ENCODE measurements at places on chromosomes 4 and X.

- DNase-seq = no peak
- peak overlapping the region; percentile 72 for H3K27ac ChIP-seq
- peaks cover 2% of the 10 kb centered on the region for H3K36me3 ChIP-seq
- H3K4me1 ChIP-seq = peaks cover 23% of the 10 kb centered on the region
- peak overlapping the region; percentile 77 for H3K4me3 ChIP-seq
Observed at GRCh38 chrX:53685711-53686110, 808 bp downstream of the HUWE1 start.

DNA sequence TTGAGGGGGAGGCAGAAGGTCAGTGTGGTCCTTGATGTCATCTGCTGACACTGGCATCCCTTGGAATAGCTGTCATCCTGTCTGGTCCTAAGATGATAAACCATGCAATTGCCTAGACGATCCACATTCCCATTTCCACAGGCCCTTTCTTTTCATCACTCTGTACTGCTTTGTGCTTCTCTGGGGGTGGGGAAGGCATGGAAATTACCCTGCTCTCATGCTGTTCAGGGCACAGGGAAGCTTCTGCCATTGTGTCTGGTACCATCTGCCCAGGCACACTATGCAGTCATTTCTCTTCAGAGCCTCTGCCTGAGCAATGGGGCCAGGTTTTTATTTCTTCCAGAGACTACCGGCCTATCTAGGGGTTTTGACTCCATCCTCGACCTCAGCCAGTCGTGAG, 49.7 kb upstream of the ELOVL6 start:
- H3K36me3 ChIP-seq = no peaks in the 10 kb centered on the region
- no peaks in the 10 kb centered on the region for H3K4me1 ChIP-seq
- H3K27ac ChIP-seq = no peak overlapping the region

- H3K4me1 ChIP-seq = no peaks in the 10 kb centered on the region
- DNase-seq = no peak
- H3K4me3 ChIP-seq = no peak overlapping the region
- H3K36me3 ChIP-seq = no peaks in the 10 kb centered on the region
Observed at GRCh38 chr4:13515268-13515667, 29.0 kb downstream of the NKX3-2 start.

- no peaks in the 10 kb centered on the region for H3K27me3 ChIP-seq
- no peak overlapping the region for H3K4me3 ChIP-seq
- no peaks in the 10 kb centered on the region for H3K4me1 ChIP-seq
- no peak for DNase-seq
Observed at GRCh38 chrX:12777670-12778069, 13.5 kb upstream of the PRPS2 start.

DNA sequence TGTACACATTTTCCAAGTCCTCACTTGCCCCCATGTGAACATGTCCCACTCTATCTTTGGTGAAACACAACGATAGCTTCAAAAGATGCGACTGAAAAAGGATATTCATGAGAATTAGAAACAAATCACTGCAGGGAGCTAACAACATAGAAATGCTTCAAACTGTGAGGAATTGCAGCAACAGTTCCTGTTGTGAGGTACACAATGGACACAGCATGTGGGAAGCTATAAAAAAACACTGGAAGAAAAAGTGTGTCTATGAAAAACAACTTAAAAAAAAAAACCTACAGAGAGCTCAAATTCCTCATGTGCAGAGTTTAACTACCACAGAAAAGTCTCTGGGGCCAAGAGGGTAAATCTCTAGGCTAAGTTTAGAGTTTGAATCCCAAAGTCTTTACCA, 51.6 kb upstream of the BLTP1 start:
- no peak overlapping the region for H3K27ac ChIP-seq
- no peaks in the 10 kb centered on the region for H3K36me3 ChIP-seq
- no peaks in the 10 kb centered on the region for H3K4me1 ChIP-seq
- no peak for DNase-seq

DNA sequence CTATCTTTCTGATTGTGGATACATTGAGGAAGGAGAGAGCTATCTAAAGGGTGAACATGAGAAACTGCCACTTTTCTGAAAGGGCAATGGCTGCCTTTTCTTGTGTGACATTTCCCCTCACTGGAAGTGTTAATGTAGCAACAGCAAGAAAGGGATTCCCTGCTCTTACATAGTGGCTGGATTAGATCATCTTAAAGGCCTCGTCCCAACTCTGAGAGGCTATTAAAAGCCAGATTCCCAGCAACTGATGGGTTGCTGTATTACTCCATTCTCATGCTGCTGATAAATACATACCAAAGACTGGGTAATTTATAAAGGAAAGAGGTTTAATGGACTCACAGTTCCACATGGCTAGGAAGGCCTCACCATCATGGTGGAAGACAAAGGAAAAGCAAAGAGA, 33.7 kb upstream of the ADH7 start:
- no peaks in the 10 kb centered on the region for H3K27me3 ChIP-seq
- DNase-seq = no peak
- H3K4me1 ChIP-seq = no peaks in the 10 kb centered on the region

DNA sequence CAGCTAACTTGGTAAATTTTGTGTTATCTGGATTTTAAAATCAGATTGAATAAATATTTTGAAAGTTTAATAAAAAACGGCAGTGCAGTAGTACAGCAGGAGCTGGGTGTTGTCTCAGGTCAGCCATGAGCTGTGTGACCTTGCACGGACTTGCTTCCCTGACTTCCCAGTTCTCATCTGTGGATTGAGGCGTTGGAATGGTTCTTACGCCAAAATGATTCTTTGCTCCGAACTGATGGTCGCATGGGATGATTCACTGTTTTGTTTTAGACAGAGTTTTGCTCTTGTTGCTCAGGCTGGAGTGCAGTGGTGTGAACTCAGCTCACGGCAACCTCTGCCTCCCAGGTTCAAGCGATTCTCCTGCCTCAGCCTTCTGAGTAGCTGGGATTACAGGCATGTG, 45.0 kb downstream of the RGS12 start:
- DNase-seq = peak; percentile 51
- H3K4me1 ChIP-seq = peaks cover 20% of the 10 kb centered on the region
- no peaks in the 10 kb centered on the region for H3K27me3 ChIP-seq
- H3K4me3 ChIP-seq = no peak overlapping the region
- H3K36me3 ChIP-seq = no peaks in the 10 kb centered on the region

- DNase-seq = no peak
- H3K27me3 ChIP-seq = no peaks in the 10 kb centered on the region
- no peaks in the 10 kb centered on the region for H3K4me1 ChIP-seq
- peaks cover 3% of the 10 kb centered on the region for H3K36me3 ChIP-seq
Observed at GRCh38 chr4:148044089-148044911, 312.4 kb downstream of the ARHGAP10 start.

DNA sequence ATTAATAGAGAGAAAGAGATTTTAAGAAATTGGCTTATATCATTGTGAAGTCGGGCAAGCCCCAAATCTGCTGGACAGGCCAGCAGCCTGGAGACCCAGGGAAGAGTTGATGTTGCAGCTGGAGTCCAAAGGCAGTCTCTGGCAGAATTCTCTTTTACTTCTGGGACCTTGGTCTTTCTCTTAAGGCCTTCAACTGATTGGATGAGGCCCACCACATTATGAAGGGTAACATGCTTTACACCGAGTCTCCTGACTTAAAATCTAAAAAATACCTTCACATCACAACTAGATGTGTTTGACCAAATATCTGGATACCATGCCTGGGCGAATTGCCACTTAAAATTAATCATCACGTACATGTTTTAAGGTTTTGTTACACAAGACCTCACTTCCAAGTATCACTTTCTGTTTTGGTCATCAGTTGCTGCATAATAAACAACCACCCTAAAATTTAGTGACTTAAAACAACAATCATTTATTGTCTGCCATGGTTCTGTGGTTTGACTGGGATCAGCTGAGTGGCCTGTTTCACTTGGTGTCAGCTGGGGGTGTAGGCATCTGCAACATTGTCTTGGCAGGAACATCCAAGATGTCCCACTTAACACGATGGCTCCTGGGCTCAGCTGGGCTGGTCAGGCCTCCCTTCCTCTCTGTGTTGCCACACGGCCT, 3.4 kb downstream of the CD38 start:
- peaks cover 34% of the 10 kb centered on the region for H3K27me3 ChIP-seq
- no peak overlapping the region for H3K27ac ChIP-seq
- peaks cover 15% of the 10 kb centered on the region for H3K4me1 ChIP-seq
- H3K36me3 ChIP-seq = no peaks in the 10 kb centered on the region
- no peak overlapping the region for H3K4me3 ChIP-seq

Data from endothelial cell of umbilical vein (primary cell).